CD4-positive, alpha-beta T cell treated with Interleukin-15 for 4 hours (primary cell): ENCODE measurements at places on chromosomes 2 and 18.

DNA sequence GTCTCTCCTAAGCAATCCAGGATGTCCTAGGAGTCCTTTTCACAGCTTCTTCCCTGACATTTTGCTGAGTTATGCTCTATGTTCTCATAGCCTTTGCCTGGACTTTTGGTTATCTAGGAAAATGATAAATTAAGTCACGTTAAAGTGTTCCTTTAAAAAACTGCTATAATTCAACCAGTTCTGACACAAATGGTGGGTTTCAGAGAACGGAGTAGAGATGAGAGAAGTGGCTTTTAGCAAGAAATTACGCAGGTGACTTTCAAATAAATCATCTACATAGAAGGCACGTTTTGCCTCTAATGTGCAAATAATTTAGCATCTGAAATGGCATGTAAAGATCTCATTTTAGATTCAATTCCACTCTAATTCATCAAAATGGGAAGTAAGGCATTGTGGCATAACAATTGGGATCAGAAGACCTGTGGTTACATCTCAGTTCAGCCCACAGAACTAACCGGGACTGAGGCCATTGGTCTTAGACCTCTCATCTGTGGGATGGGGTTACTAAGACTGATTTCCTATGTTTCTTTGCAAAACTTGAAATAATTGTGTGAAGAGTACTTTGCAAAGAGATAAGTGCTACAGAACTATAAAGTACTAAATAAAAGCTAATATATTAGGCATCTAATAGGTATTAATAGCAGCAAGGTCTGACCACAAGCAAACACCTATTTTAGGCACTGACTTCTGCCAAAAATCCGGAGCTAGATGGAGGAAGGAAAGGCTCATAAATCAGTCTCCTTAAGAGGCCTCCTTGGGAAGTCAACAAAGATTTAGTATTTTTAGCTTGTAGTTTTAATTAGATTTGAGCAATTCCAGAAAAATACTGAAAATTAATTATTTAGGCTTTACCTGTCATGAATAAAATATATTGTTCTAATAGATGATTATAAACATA lies 211.4 kb downstream of the PIEZO2 start:
- DNase-seq, result no peak

GRCh38 chr2:5666798-5667197 lies 25.4 kb upstream of the SOX11 start:
- DNase-seq, result no peak

DNA sequence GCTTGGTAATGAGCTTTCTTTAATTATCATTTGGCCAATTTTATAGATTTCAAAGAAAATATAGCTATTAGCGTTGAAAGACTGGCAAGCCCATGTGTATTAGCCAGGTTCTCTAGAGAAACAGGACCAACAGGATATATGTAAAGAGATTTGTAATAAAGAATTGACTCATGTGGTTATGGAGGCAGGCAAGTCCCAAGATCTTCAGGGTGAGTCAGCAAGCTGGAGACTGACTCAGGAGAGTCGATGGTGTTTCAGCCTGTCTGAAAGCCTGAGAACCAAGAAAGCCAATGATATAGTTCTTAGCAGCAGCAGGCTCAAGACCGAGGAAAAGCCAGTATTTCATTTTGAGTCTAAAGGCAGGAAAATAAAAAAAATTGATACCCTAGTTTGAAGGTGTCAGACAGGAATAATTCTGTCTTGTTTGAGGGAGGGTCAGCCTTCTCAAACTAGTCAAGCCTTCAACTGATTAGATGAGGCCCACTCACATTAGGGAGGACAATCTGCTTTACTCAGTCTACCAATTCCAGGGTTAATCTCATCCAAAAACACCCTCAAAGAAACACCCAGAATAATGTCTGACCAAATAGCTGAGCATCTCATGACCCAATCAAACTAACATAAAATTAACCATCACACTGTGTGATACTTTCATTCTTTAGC lies 78.3 kb upstream of the CRIM1 start:
- no peak for DNase-seq

DNA sequence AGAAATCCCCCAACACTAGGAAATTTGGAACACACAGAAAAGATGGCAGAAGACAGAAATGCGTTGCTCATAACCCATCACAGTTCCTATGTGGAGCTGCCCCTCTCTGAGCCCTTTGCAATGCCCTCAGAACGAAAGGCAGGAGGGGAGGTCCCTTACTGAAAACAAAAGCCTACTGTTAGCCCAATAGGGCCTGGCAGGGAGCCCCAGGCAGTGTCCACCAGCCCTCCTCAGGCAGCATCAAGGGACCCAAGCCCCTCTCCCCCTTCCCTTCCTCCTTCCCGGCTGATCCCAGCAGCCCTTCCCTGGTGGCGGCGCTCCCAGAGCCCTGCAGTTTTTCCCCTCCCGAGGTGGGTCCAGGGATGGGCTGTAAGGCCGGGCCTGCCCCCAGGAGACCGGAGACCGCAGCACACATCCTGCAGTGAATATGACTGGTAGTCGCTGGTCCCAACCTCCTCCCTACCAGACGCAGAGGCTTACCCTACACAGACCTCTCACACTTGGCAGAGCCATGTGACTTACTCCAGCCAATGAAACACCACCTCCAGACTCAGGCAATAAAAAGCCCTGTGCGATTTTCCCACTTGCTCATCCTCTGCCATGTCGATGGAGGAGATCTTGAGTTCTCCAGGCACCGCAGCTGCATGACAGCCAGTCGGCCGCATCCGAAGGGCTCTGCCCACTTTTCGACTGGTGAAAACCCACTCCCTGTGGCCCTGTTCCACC lies 19.4 kb upstream of the DUSP2 start:
- DNase-seq, result peak; percentile 67

DNA sequence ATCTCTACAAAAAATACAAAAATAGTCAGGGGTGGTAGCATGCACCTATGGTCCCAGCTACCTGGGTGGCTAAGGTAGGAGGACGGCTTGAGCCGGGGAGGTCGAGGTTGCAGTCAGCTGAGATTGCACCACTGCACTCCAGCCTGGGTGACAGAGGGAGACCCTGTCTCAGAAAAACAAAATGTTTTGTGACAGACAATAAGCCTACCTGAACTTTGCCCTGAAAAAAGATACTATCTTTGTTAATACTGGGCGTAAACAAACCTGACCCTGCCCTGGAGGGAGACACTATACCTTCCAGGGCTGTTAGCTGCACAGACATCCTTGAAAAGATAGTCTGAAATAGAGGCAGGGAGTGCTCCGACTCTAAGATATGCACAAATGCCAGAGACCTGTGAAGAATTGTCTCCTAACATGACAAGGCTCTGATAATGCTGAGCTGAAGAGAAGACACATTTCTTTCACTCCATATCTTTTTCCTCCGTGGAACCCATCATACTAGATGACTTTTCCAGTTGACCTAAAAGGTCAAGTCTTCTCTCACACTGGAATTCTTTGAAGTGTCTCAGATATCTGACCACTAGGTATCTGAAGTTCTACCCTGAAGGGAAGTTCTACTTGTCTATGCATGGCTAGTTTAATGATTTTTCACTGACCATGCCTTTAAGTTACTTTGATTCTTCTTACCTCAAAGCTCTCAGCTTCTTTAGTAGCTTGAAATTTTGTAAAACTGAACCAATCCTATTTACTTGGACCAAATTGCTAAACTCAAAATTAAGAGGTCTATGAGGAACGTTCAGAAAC lies 20.9 kb upstream of the HK2 start:
- no peak for DNase-seq

- no peak for DNase-seq
Measured at GRCh38 chr18:8559612-8560186, 49.5 kb upstream of the RAB12 start.

DNA sequence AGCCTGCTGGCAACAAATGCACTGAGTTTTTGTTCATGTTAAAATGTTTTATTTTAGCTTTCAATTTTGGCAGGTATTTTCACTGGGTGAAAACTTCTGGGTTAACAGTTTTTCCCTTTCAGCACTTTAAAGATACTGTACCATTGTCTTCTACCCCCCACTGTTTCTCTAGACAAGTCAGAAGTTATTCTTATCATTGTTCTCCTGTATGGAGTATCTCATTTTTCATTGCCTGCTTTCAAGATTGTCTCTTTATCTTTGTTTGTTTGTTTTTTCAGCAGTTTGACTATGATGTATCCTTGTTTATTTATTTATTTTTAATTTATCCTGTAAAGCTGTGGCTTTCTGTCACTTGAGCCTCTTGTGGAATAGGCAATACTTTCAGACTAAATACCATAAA lies 277.0 kb downstream of the ICOS start:
- DNase-seq, result no peak

DNA sequence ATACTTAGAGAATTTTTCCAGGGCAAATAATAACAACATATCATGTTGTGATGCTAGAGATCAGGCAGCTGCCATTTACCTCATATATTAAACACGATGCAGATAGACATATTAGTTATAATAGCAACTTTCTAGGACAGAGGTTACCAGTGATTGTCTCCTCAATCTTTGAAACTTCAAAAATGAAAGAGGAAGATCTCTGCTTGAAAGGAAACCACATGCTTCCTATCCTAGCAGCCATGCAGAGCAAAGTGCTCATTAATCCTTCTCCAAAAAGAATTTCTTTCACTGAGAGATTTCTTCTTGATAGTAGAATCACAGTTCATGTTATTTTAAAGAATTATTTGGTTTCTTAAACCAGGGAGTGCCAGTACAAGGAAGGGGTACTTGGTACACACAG lies 317.2 kb downstream of the CPS1 start:
- DNase-seq, result no peak

GRCh38 chr2:15041429-15041837 lies 408.9 kb downstream of the LRATD1 start:
- no peak for DNase-seq

- no peak for DNase-seq
Measured at GRCh38 chr2:88866756-88867155, 175.3 kb downstream of the RPIA start.

GRCh38 chr18:73900106-73900835 lies 247.4 kb downstream of the FBXO15 start:
- no peak for DNase-seq

DNA sequence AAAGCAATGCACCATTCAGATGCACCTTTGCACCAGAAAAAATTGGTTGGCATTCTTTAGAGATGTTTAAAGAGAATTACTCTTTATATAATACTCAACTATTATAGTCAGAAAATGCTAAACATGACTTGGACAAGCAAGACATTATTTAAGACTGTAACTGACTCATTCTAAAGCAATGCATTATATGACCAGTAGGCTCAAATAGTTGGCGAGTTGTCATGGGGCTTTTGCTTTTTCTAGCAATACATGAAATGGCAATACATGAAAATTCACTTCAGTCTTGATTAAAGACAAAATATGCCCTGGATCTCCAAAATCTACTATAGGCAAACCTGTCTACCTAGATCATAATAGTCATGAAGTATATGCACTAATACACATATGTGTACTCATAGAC lies 216.9 kb upstream of the VWC2L start:
- no peak for DNase-seq

GRCh38 chr2:199581935-199582360 lies 124.2 kb upstream of the SATB2 start:
- no peak for DNase-seq

DNA sequence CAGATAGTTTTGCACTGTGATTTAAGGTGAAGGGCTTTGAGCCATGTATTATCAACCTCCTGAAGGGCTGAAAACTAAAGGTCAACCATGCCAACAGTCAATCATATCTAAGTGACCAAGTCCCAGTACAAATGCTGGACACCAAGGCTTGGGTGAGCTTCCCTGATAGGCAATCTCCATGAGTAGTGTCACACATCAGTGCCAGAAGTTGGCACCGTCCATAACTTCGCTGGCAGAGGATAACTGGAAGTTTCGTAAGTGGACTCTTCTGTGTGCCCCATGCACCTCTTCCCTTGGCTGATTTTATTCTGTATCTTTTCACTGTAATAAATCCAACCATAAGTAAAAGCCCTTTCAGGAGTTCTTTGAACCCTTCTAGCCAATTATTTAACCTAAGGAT lies 13.2 kb downstream of the REV1 start:
- no peak for DNase-seq

GRCh38 chr2:946073-946948 lies 4.3 kb upstream of the SNTG2 start:
- DNase-seq, result peak; percentile 3

- DNase-seq, result no peak
Measured at GRCh38 chr18:9792565-9793245, 84.6 kb downstream of the RAB31 start.

DNA sequence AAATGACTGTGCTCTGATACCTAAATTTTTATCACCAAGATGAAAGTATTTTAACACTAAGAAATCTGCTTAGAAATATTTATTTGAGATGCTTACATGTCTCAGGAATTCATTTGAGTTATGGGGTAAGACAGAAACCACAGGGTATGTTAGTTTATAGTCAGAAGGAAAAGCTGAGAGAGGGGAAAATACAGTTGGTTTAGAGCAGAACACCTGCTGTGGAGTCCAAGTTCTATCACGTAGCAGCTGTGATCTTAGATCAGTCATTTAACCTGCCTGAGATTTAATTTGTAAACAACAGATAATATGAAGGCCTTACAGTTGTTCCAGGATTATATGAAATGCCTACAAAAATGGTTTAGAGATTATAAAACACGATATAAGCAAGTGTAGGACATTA lies 29.0 kb downstream of the PDE6D start:
- no peak for DNase-seq

- no peak for DNase-seq
Measured at GRCh38 chr2:30209227-30209626, 22.1 kb upstream of the LBH start.

DNA sequence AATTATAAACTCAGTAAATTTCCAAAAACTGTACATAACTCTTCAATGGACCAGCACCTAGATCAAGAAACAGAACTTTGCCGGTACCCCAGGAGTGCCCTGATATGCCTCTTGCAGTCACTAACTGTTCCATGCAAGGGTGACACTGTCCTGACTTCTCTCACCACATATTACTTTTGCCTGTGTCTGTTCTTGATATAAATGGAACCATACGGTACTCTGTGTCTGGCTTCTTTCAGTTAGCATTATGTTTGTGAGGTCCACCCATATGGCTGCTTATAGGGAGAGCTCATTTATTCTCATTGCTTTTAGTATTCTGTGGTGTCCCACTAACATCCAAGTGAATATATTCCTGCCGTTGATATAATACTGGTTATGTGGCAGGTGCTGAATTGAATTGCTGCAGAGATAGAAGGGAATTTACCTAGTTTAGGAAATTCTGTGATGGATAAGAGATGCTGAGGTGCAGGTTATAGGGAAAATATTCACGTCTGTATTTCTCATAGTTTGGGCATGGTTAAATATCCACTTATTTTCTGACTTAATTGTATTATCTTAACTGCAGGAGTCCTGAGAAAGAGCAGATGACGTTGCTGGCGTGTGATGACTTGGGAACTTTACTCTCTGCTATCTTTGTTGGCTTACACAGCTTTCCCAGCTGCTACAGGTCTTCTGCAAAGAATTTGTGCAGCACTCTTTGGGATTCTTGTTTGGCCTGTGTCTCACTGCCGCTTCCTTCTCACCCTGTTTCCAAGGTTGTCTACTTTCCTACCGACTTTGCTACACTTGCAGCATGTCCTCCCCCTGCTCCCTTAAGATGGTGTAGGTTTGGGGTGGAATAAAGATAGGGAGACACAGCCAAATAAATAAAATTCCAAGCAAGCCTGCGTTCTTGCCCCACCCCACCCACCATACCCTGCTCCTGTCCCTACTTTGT lies 107.9 kb downstream of the MAP4K4 start:
- no peak for DNase-seq
